Cerebellar nuclear complex (tissue), 1 donor: ENCODE measurements at places on chromosomes 11 and 22.

GRCh38 chr11:117626576-117626975 lies 170.4 kb downstream of the DSCAML1 start:
- no peak for DNase-seq

GRCh38 chr11:101226617-101227016 lies 97.0 kb upstream of the PGR start:
- DNase-seq = no peak

DNA sequence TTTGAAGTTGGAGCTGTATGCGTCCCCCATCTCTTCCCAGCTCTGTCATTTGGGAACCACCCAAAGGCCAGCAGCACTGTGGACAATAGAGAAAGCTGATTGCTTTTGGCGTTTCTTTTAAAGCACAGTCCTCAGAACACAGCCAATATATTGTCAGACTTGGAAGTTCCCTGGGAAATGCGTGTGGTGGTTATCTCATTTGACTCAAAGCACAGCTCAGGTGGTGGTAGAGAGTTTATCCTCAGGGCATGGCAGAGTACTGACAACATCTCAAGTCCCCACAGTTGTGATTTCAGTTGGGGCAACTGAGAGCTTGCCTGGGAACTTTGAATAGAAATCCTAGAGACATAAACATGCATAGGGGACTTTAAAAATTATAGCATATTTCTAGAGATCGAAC lies 601.3 kb downstream of the ETS1 start:
- DNase-seq = no peak

DNA sequence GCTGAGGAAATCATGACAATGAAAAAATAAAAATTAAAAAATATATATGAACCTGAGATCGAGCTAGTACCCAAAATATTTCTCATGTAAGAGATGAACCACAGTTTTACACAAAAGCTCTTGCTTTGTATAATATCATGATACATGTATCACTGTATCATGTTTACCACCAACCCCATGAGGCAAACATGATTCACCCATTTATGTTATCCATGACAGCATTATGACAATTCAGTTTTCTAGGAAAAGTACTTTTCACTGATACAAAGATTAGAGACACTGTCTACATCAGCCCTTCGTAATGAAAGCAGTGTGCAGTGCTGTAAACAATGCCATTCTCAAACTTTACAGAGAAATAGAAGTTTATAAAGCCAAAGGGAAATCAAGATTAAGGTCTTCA lies 852.5 kb upstream of the LRRC4C start:
- no peak for DNase-seq

- no peak for DNase-seq
Measured at GRCh38 chr22:25216230-25216629, 3.2 kb upstream of the CRYBB2 start.
